HCEC 1CT (cell line): ENCODE measurements at places on chromosomes 7 and 10.

GRCh38 chr7:100806276-100806675 is 21.0 kb downstream of the EPHB4 start:
- DNase-seq = no peak

- DNase-seq = no peak
Observed at GRCh38 chr10:12534824-12535223, 185.5 kb downstream of the CAMK1D start.

GRCh38 chr7:45984386-45985295 is 63.6 kb upstream of the IGFBP3 start:
- DNase-seq = no peak

DNA sequence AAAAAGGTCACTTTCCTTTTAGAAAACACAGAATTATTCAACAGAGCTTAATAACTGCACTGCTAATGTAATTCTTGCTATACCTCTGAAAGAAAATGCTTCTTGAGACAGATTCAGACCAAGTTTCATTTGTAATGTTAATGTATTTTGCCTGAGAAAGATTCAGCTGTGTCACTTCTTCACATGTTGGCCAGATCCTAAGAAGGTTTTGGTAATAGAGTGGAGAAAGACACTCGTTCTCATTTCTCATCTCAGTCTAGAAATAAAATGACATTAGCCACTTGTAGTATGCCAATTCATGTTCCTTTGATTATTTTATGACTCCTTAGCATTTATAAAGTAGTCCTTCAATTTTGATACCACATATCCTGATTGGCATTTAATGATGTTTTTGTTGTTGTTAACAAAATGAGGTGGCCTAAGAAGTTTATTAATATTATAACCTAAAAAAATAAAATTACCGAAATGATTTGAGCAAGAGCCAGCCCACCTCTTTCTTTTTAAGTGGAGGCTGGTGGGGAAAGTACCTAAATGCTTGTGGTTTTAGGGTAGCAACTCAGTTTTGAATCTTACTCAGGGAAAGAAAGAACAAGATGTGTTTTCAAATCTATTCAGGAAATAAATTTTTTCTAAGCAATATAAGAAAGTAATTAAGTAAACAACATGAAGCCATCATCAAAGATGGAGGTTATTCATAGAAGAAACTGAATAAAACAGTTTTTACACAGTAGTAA is 16.4 kb upstream of the ELAPOR2 start:
- no peak for DNase-seq

- DNase-seq = no peak
Observed at GRCh38 chr10:133008196-133008595, 65.8 kb upstream of the CFAP46 start.

DNA sequence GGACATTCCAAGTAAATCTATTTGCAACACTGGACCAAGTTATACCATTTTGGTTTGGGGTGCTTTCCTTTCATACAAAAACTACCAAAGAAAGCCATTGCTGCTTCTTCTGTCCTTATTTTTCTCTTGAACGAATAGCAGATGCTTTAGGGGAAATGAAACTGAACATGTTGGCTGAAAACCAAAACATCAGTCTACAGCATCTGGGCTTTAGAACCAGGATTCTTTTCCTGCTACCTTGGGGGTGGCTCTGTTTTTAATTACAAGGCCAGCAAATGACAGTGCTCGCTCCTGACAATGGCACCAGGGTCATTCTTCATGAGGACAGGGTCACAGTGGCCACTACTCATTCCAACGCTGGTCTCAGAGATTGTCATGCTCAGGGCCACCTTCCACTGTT is 80.3 kb downstream of the WDR11 start:
- no peak for DNase-seq

GRCh38 chr7:148266795-148267194 is 323.8 kb upstream of the C7orf33 start:
- no peak for DNase-seq

DNA sequence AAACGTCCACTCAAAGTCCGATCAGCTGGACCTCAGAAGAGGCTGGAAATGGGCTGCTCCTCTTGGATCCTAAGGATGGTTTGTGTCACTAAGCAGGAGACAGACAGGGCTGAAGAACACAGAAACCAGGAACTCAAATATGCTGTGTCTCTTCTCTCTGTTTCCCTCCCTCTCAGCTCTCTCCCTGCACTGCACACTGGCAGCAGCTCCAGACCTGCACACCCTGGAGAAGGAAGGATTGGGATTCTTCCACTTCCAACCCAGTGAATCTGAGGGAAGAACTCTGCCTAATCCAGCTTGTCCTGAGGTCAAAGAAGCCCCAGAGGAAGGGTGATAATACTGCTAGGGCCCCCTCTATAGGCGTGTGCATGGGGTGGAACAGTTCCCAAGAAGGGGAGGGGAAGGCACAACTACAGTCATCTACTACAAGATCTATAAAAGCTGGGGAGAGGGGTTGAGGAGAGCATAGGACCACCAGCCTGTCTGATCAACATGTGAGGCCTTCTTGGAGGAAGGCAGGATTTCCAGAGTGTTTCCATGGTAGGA is 22.7 kb upstream of the ZCCHC24 start:
- no peak for DNase-seq

- DNase-seq = no peak
Observed at GRCh38 chr7:114670676-114671075, 251.2 kb upstream of the MDFIC start.

GRCh38 chr10:110867807-110868465 is 3.8 kb upstream of the PDCD4 start:
- DNase-seq = no peak

DNA sequence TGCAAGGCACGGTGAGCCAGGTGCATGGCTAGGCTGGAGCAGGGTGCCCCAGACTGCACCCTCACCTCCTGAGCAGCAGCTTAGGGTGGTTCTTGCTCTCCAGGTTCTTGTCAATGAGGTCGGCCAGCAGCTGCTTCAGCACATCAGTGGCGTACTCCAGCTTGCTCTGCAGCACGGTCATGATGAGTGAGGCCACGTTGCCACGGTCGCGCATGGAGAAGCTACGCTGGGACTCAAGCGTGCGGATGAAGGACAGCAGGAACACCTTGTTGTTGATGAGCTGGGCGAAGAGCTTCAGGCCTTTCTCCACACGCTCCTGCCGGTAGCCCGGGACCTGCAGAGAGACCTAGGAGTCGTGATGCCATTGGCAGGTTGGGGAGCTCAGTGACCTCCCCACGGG is 408.0 kb downstream of the PLXNA4 start:
- no peak for DNase-seq

- no peak for DNase-seq
Observed at GRCh38 chr7:151845412-151846205, 31.3 kb downstream of the PRKAG2 start.

GRCh38 chr10:58451193-58451889 is 61.3 kb upstream of the BICC1 start:
- DNase-seq = no peak

DNA sequence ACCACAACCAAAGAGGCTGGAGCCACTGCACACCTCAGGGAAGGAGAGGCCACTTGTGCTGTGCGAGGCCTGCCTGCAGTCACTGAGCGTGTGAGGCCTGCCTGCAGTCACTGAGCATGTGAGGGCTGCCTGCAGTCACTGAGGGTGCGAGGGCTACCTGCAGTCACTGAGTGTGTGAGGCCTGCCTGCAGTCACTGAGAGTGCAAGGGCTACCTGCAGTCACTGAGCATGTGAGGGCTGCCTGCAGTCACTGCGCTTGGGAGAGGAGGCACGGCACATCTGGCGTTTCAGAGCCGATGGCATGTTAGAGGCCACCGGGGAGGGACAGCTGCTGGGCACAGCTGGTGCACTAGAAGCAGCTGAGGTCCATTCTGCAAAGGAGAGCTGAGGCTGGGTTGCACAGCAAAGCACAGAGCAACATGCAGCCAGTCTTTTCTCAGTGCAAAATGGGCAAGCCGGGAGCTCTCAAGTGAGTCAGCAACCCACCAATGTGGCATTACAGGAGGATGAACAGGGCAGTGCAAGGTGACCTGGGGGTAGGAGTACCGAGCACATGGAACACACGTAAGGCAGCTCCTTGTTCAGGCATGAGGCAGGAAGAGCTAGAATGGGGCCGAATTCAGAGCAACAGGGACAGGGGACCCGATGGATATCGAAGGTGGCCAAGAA is 540.1 kb downstream of the PTPRN2 start:
- no peak for DNase-seq

GRCh38 chr7:108293149-108293612 is 163.0 kb upstream of the LAMB4 start:
- DNase-seq = no peak

DNA sequence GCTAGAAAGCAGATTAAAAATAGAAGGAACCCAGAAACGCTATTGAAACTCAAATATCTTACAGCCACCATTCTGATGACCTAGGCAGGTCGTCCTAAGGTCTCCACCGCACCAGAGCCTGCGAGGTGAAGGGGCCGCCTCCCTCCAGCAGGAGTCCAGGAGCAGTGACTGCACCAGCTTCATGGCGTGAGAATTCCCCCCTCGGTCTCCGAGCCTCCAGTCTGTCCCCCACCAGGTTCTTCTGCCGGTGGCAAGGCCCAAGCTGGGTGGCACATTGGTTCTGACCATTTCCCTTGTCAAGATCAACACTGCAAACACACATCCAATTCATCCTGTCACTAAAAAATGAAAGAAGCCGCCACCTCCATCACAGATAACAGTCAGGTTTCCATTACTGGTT is 98.7 kb downstream of the DIP2C start:
- DNase-seq = no peak

DNA sequence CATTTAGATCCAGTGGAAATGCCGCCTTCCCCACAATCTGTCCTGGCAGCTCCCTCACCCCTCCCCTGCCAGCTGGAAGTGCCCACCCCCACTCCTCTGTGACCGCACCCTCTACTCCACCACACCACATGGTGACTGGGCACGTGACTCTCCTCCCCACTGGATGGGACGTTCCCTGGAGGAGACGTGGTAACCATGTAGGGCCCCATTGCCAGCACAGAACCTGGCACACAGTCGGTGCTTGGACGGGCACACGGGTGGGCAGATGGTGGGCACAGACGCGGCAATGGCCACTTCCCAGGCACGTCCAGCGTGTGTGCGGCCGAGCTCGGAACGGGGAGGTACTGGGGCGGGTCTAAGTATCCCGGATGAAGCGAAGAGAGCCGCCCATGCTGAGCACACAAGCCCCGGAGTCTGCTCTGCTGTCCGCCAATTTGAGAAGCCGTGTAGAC is 245.6 kb downstream of the MAD1L1 start:
- no peak for DNase-seq

DNA sequence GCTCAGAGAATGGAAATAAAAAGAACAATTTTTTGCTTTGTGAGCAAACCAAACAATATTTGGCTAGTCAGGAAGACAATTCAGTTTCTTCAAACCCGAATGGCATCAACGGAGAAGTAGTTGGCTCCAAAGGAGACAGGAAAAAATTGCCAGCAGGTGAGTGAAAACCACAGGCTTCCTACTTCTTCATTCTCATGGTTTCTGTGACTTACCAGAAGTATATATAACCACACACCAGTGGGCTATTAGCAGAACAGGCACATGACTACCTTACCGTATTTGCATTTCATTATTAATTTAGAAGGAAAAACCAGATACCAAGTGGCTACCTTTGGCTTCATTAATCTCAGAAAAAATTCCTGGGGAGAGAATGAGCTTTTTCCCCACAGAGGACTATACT is 8.8 kb downstream of the TDRD1 start:
- DNase-seq = no peak

- no peak for DNase-seq
Observed at GRCh38 chr10:51691135-51691534, 8.3 kb downstream of the CSTF2T start.

DNA sequence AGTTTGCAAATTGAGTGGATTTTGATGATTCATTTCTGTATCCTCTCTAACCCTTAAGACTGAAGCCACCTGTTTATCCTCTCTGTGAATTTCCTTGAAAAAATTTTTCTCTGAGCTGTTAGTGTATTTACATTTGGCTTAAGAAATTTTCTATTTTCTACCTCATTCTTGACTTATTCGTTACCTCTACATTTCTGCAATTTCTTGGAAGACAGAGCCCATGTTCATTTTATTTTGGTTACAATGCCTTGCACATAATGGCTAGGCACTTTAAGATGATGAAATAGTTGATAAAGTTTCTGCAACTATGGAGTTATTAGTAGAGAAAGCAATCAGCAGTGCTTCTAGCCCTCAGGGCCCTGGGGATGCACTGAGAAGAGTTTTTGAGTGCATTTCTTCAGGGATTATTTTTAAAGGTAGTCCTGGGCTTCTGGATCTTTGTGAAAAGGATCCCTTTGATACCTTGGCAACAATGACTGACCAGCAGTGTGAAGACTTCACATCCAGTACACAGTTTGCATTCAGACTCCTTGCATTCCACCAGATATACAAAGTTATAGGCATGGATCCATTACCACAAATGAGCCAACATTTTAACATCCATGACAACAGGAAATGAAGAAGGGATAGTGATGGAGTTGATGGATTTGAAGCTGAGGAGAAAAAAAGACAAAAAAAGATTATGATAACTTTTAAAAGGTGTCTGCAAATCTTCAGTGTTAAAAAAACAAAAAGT is 68.2 kb downstream of the CH25H start:
- peak; percentile 63 for DNase-seq

GRCh38 chr7:108848486-108848885 is 278.8 kb downstream of the DNAJB9 start:
- no peak for DNase-seq
